Right renal cortex interstitium (tissue), 3 donors: ENCODE measurements at places on chromosomes 1 and 21.

DNA sequence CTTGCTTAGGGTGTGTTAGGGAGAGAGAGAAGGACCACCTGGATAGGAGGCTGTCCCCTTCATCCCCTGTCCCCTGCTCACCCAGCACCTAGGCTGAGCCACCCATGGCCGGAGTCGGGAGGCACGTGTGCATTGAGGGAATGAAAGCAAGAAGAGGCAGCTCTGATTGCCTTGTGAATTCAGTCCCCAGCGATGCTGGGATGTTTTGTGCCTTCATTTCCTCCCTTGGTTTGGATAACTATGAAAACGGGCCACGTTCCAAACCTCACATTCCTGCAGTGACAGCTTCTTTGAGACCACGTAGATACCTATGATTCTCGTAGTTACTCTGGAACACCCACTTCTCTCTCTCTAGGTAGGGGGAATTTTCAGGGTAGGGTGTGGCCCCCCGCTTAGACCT is 67.1 kb downstream of the MAN1C1 start:
- DNase-seq: no peak

DNA sequence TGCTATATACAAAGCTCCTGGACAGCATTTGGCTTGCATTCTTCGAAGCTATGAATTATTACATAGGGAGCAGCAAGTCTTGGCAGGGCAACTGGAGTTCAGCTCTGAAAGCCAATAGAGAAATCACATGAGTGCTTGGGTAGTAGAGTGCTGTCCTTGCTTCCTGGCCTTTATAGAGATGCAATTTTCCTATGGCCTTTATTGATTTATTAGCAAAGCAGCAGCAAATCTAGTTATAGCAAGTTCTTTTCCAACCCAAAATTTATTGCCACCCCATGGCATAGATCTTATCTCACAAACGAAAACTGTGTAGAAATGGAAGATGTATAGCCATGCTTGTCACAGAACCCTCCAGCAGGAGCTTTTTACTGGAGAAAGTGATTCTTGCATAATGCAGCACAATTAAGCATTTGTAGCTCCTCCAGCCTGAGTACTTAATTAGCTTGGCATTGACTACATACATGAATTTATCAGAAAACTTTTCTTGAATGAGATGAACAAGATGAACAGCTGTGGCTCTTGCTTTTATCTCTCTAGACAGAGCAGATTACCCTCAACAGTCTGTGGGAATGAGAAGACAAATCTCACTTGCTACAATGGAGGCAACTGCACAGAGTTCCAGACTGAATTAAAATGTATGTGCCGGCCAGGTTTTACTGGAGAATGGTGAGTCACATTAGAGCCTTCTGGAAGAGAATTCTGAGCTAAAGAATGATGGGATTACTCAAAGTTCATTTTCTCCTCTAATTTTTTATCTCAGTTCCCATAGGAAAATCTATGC is 170.1 kb downstream of the CRB1 start:
- no peak for DNase-seq

DNA sequence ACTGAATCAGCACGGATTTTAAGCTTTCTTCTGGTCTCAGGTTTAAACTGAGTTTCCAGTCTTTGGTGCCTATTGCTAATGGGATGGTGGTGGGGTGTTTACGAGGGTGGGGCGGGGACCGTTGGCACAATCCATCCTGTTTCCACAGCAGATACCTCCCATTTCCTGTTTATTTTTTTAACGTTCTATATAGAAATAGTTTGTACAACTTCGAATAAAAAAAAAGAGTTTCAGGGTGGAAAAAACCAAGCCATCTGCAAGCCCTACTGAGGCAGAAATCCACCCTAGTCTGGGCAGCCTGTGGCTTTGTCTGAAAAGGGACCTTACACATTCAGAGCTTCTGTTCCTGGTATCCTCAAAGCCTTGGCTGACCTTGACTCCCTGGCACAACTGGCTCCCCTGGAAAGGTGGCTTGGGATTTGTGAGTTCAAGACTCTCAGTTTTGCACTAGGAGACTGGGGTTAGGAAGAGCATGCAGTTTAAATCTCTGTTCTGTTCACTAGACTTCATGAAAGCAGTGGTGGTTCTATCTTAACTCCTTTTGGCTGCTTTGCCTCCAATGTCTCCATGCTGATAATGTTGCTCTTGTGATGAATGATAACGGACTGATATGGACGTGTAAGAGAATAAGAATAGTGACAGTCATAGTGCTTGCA is 46.7 kb downstream of the VANGL2 start:
- DNase-seq: no peak

DNA sequence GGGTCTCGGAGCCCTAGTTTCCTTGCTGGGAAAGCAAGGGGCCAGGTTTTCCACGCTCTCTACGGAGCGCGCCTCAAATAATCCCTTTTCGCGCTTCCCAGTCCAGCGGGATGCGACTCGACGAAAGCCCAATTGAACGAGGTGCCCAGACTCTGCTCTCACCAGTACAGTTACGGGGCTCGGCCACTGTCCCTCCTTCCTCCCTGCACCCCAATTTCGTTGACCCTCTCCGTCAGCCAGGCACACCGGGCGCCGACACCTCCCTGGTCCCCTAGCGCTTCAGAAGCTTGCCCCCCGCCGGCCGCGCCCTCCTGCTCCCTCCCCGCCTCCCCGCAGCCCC is 389 bp downstream of the SEMA6C start:
- no peak for DNase-seq

DNA sequence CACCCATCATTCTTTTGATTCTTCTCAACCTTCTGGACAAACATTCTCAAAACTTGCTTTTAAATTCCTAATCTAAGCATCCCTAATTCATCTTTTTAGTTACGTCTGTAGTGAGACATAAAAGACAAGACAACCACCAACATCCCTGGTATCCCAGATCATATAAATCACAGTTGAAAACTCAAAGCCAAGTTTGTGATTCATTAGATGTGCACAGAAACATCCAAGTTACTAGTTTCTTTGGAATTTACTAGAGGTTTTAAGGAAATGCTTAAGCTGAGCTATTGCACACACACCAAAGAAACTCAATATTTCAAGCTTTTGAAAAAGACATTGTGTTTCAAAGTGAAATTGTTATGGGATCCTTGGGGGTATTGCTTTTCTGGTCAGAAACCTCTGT is 47.6 kb downstream of the ATP6V1G3 start:
- DNase-seq: no peak

GRCh38 chr21:39182016-39182415 is 1.2 kb downstream of the PSMG1 start:
- no peak for DNase-seq

DNA sequence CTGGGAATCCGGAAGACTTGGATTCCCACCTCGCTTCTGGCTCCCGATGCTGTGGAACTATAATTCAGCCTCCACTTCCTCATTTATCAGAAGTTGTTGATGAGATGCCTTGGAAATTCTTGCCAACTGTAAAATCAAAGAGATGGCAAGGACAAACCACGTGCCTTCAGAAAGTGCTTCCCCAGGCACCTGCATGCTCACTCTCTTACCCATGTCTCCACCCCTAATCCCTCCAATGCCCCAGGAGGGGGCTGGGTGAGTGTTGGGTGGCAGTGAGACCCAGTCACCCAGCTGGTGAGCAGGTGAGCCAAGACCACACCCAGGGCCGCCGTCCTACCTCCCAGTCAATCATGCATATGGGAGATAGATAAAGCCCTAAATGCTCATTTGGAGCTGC is 160.8 kb downstream of the PSMG1 start:
- no peak for DNase-seq

DNA sequence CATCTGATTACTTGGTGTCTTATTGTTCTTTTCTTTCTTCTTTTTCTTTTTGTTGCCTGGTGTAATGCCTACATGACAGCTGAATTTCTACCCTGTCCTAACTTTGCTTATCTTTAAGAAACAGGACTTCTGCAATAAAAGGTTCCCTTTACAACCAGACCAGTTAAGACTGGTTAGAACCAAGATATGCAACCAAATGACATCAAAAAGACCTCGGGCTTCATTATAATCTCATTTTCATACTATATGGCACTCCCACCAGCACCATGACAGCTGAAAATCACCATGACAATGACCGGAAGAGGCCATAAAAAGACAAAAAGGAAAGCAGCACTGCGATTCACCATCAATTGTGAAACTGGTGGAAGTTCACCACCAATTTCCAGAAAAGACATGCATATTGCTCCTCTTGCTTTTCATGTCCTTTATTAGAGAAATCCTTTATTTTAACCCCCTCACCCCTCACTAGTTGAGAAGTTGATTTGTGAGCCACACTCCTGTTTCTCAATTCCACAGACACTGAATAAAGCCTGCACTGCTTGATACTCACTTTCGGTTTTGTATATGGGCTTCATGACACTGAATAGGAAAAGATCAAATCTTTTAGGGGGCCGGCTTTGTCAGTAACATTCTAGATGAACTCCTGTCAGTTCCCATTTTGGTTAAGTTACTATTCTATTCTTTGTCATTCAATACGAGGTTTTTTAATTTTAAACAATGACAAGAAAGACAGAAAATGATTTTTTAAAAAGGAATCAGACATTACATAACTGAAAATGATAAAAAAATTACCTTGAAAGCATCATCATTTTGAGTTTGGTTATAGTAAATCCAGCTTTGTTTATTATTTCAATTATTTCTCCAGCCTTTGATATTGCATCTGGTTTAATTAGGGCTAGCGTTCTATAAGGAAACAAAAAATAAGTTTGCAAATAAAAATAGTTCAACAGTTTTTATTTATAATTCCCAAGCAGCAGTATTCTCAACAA is 58.1 kb downstream of the NME7 start:
- no peak for DNase-seq

DNA sequence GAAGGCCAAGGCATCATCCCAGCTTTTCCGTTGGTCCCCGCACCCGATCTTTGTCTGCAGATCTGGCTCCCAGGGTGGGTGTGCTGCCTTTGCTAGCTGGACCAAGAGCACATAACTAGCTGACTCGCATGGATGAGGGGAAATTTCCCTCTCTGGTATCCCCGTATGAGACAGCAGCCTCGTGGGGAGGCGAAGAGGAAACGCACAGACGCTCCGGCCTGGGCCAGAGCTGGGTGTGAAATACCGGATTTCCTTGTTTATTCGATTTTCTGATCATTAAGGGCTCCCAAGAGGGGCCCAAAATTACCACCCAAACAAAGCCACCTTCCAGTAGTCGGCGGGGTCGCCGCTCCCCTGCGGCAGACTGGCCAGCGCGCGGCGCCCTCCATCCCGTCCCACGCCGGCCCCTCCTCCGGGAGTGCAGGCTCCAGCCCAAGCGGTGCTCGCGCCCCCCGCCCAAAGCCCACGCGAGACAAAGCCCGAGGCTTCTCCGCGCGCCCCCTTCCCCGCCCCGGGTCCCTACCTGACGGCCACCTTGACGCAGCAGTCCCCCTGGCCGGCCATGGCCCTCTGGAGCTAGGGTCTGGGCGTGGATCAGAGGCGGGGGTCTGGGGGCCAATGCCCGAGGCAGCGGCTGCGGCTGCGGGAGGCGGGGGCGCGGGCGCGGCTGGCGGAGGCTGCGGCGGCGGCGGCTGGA is 546 bp downstream of the KIF21B start:
- no peak for DNase-seq

DNA sequence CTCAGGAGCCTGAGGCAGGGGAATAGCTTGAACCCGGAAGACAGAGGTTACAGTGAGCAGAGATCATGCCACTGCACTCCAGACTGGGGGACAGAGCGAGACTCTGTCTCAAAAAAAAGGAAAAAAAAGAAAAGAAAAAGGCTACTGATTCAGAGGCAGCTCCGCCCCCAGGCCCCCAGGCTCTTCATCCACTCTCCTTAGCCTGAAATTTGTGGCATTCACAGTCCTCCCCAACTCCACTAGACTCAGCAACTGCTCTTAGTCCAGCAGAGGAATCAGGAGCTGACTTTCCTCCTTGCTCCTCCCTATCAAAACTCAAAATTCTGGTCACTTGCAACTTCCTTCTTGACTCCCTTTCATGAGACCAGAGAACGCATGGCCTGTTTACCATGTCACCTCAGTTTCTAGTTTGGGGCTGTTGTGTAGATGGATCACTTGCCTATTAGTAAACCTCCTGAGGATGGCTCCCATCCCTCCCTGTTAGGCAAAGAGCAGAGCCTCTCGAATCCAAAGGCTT is 27.1 kb downstream of the PCAT6 start:
- no peak for DNase-seq

- DNase-seq: no peak
Observed at GRCh38 chr1:201575912-201576311, 37.0 kb downstream of the NAV1 start.

DNA sequence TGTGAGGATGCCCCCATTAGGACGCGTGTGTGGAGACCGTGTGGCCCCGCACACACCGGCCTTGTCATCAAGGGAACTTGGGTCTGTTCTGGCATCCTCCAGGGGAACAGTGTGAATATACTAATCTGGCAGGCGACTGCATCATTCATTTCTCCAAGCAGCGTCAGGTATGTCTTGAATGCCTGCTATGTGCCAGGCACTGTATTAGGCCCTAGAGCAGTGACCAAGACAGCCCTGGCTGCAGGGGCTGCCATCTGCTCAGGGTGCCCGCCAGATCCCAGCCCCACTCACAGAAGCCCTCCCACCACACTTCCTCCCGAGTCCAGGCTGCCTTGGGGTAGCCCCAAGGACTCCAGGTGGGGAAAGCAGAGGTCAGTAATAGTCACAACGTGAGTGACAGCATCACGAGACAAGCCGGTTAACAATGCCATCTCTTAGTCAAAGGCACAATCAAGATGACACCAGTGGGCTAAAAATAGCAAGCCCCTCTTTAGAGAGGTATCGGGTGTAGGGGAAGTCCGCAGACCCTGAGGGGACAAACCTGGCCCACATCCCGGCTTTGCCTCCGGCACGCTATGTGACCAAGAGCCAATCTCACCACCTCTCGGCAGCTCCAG is 7.5 kb upstream of the LAPTM5 start:
- DNase-seq: no peak

GRCh38 chr1:200363264-200363933 is 46.4 kb downstream of the ZNF281 start:
- no peak for DNase-seq

DNA sequence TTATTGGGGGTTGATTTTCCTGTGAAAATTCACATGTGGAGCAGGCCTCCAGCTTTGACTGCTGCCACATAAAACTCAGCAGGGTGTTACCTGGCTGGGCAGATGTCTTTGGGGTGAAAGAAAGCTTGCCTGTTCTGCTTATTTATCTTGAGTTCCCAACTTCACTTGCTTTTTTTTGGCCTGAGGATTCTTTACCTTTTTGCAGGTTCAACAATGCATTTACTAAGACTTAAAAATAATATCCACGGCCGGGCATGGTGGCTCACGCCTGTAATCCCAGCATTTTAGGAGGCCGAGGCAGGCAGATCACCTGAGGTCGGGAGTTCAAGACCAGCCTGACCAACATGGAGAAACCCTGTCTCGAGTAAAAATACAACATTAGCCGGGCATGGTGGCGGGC is 509.1 kb downstream of the KIF26B start:
- DNase-seq: no peak

GRCh38 chr1:12714710-12715475 is 1.0 kb upstream of the AADACL3 start:
- DNase-seq: no peak
